ENCODE measurements at places on chromosomes 7 and 10.
A peak's percentile ranks its signal among the peaks of the same experiment; 100 is the strongest.

DNA sequence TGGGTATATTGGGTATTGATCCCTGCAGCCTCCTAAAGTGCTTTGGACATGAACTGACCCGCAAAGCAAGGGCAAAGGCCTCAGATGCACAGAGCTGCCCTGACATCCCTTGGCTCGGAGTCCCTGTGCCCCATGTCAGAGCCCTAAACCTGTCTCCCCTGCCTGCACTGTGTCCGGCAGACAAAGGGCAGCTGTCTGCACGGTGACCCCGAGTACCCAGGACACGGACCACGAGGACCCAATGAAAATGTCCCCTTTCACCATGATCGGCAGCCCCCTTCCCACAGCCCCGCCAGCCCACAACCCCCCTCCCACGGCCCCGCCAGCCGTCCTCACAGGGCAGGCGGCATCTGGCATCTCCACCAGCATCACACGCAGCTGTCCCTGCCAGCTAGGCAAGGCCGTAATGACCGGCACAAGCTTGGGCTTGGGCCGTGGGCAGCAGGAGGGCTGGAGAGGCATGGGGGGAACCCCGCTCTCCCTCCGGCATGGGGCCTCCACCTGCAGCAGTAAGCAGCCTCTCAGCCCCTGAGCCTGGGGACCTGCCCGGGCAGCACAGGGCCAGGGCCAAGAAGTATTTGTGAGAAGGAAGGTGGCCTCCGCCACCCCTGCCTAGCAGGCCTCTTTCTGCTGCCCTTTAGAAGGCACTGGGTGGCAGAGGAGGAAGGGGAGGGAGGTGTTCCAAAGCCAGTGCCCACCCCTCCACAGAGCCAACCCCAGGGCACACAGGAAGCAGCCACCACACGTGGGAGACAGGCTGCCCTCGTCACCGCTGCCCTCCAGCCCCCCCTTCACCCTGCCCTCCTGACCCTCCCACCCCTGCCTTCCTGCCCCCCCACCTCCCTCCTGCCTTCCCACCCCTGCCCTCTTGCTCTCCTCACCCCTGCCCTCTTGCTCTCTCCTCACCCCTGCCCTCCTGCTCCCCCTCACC lies 10.1 kb downstream of the NUDT1 start:
- no peak for DNase-seq

GRCh38 chr7:116990056-116990455 lies 36.8 kb downstream of the ST7 start:
- no peak for DNase-seq

- DNase-seq = peak; percentile 41
Measured at GRCh38 chr7:130242198-130243014, 24.3 kb upstream of the CPA2 start.

DNA sequence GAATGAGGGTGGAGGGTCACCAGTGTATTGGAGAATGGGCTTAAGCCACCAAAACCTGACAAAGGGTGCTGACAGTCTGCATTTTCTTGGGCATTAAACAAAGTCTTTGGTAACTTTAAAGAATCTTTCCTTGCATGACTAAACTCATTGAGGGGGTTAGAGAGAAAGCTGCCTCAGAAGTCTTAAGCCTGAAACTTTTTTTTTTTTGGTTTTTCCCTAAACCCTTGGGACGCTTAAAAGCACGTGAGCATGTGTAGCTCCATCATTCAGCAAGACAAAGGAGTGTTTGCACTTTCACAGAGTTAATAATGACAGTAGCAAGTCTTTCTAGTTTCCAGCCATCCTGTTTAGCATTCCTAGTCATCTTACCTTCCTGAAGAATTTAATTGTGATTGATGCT lies 110.7 kb downstream of the LRMDA start:
- no peak for DNase-seq

GRCh38 chr7:157280216-157280841 lies 56.5 kb upstream of the DNAJB6 start:
- DNase-seq = no peak

DNA sequence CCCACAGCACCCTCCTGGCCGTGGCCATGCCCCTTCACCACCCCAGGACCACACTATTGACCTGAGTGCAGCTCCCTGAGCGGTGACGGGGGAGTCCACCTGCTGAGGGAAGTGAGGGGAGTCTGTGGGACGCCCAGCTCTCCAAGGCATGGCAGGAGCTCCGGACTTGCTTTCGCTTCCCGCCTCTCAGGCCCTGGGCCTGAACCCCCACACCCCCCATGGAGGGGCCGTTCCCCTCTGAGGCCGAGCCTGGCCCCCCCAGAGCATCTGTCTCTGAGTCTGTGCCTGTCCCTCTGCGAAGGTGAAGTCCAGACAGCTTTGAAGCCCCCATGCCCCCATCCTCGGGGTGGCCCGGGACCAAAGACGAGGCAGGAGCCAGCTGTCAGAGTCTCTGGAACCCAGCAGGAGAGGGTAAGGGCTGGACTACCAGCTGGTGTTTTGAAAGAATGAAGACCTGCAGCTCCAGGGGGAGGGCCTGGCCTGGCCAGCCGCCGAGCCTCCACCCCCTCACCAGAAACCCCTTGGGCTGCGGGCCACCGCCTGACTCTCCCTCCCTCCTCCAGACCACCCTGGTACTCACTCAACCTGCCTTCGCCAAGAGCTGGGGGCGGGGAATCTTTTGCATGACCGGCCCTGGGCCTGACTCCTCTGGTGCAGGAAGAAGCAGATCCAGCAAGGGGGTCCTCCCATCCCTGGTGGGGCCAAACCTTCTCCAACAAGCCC lies 114.0 kb downstream of the PDGFA start:
- peak; percentile 26 for DNase-seq

DNA sequence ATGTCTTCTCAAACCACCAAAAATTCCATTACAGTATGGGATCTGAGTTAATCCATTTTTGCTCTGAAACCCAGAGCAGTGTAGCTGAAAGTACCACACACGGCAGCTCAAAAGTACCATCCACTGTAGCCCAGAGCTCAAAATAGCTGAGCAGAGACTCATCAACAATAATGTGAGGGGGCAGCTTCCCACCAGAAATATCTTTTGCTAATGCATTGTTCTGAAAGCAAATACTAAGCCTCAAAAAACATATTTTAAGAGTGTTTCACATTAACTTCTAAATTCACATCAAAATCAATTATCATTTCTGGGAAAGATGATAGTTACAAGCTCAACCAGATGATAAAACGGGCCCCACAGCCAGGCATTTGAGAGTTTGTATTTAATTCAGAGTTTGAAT lies 73.7 kb downstream of the ABLIM1 start:
- no peak for DNase-seq

DNA sequence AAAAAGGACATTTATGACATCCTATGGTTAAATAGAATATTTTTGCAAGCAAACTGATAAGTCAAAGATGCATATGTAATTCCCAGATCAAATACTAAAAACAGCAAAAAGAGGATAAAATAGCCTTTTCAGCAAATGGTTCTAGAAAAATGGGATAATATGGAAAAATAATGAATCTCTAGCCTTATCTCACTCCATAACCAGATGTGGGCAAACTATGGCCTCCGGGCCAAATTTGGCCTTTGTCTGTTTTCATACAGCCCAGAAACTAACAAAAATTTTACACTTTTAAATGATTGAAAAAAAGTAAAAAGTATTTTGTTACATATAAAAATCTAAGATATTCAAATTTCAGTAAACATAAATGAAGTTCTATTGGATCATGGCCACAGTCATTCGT lies 215.4 kb upstream of the PRSS1 start:
- DNase-seq = no peak

- DNase-seq = no peak
Measured at GRCh38 chr10:71891437-71891836, 40.4 kb upstream of the PSAP start.

DNA sequence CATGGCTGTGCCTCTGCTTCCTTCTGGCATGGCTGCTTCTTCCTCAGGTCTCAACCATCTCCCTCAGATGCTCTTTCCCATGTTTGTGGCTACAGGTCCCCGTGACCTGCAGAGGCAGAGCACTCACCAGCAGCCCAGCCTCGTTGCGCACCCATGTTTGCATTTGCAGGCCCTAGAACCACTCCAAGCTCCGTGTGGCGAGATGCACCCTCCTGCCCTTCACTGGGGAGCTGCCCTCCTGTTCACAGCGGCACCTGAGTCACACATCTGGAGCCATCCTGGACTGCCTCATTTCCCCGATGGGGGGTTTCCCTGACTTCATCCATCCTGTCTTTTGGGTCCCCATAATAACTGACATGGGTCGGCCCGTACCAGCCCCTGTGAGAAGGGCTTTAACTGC lies 35.9 kb downstream of the EGFR start:
- no peak for DNase-seq

DNA sequence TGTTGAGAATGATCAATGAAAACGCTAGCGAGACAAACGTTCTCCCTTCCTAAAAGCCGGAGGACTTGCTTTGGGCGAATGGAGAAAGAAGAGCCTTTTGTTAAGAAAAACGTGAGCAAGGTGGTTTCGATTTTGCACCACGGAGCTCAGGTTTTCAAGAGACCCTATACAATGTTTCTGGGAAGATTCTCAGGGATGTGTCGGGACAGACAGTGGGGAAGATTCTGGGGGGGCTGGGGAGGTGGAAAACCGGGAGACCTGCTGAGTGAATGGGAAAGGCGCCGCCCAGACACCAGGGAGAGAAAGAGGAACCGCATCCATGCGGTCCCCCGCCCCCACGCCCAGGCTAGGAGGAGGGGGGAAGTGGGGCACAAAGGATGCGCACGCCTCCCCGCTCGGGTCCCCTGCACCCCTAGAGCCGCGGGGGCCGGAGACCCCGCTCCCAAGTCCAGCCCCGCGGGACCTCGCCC lies 745 bp downstream of the YWHAG start:
- DNase-seq = peak; percentile 56

DNA sequence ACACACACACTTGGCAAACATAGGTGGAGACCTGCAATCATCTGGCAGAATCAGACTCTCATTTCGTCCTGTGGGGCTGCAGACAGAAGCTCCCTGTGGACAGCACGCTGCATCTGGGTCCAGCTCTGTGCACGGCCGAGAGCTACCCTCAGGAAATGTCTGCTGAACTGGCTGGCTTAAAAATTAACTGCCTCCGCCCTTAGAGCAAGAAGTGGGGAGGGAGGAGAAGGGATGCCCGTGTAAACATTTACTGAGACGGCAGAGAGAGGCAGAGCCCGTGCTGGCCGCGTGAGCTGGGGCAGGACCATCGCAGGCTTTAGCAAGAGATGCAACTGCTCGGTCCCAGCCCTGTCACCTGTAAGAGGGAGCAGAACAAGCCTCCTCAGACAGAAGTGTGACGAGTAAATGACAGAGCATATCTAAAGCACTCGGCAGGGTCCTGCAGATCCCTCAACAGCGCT lies 81.8 kb downstream of the TNS3 start:
- DNase-seq = no peak

DNA sequence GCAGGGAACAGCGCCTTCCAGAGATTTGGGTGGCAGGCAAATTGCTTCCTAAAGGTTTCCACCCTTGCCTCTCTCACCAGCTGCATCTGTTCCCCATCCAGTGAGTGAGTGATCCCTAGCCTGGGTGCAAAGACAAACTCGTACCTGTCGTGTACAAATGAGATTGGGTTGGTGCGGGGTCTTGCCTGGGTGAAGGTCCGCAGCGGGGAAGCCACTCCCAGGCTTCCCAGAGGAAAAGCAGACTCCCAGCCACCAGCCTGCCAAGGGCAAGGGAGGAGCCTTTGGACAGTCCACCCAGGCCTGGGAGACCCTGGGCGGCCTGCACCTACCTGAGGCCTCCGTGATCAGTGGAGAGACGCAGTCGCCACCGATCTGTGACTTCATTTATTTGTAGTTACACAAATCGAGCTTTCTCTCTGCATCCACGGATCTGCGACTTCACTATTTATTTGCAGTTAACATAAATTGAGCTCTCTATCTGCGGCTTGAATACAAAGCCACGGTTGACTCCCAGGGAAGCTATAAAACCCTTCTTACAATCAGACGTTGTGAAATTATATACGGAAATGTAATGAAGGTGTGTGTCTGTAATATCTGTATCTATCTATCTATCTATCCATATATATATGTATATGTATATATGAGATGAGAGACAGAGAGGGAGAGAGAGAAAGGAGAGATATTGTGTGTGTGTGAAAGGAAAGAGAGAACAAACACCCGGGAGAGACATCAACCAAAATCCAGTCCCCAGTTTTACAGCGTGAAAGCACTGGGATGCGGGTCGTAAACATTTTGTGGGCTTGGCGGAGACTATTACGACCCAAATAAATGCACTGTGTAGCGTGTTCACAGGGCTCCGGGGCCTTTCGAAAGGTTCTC lies 3.0 kb upstream of the HOXA7 start:
- no peak for DNase-seq

GRCh38 chr7:46206476-46207060 lies 285.5 kb upstream of the IGFBP3 start:
- no peak for DNase-seq

GRCh38 chr7:143429770-143430698 lies 13.2 kb upstream of the TAS2R60 start:
- no peak for DNase-seq

DNA sequence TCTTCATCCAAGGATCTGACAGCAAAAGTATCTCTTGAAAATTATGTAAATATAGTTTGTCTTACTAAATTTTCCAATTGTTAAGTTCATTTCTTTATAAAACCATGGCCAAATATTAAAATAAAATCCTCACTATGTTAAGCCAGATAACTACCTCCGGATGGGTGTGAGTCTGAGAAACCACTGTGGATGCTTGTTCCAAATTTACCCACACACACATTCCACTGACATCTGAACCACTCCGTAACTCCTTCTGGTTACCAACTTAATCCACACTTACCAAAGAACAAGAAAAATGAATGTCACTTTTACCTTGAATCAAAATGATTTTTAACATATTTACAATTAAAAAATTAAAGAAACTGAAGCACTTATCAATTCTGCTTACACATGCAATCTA lies 19.7 kb downstream of the CYTH3 start:
- no peak for DNase-seq

DNA sequence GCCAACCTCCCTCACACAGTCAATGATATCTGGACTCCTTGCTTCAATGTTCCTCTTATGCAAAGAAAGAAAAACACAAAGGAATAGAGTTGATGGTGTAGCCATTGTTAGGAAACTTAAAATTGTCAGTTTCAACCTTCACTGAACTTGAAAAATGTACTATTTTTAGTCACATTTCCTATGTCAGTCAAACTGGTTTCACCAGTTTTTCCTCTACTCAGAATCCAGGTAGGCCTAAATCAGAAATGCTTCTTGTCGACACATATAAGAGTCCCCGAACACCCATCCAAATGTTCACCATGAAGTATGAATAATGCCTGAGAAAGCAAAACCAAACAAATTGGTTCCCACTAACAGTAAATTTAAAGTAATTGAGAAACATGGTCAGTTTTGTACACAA lies 42.4 kb upstream of the ZMYND11 start:
- DNase-seq = no peak

- no peak for DNase-seq
Measured at GRCh38 chr10:47339186-47339735, 8.9 kb upstream of the RBP3 start.

Measured in NCI-H2171 treated with DMSO at 0.1 percent for 48 hours (cell line).